ENCODE measurements at places on chromosomes 2 and 18. TPM values are rescaled to one million over a fixed set of nuclear protein-coding genes. Genes with fewer than 3 reads are reported as not detected.

DNA sequence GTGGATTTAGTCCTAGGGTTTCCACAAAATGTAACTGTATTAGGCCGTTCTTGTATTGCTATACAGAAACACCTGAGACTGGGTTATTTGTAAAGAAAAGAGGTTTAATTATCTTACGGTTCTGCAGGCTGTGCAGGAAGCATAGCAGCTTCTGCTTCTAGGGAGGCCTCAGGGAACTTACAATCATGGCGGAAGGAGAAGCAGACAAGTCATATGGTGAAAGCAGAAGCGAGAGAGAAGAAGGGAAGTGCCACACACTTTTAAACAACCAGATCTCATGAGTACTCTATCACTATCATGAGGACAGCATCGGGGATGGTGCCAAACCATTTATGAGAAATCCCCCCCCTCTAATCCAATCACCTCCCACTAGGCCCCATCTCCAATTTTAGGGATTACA, 9.5 kb upstream of the CCDC68 start:
- no peak overlapping the region for H3K4me3 ChIP-seq
- no peak for DNase-seq
- H3K27me3 ChIP-seq = no peaks in the 10 kb centered on the region
- H3K4me1 ChIP-seq = no peaks in the 10 kb centered on the region
- no peaks in the 10 kb centered on the region for H3K36me3 ChIP-seq

GRCh38 chr2:201579536-201579935, 63.8 kb downstream of the TMEM237 start:
- no peak for DNase-seq
- no peak overlapping the region for H3K4me3 ChIP-seq
- H3K27ac ChIP-seq = no peak overlapping the region
- no peaks in the 10 kb centered on the region for H3K4me1 ChIP-seq
- H3K27me3 ChIP-seq = no peaks in the 10 kb centered on the region

The TRPM8 gene
- not detected for total RNA-seq

- H3K4me1 ChIP-seq = peaks cover 9% of the 10 kb centered on the region
- no peak for DNase-seq
- H3K27me3 ChIP-seq = no peaks in the 10 kb centered on the region
- no peaks in the 10 kb centered on the region for H3K36me3 ChIP-seq
- H3K4me3 ChIP-seq = no peak overlapping the region
Observed at GRCh38 chr2:161379740-161380139, 36.4 kb upstream of the TBR1 start.

- H3K4me3 ChIP-seq = no peak overlapping the region
- H3K36me3 ChIP-seq = no peaks in the 10 kb centered on the region
- H3K27ac ChIP-seq = no peak overlapping the region
- H3K4me1 ChIP-seq = peaks cover 9% of the 10 kb centered on the region
Observed at GRCh38 chr2:25201265-25201664, 32.9 kb upstream of the POMC start.

GRCh38 chr2:181073896-181074295, 93.5 kb downstream of the UBE2E3 start:
- H3K36me3 ChIP-seq = no peaks in the 10 kb centered on the region
- no peaks in the 10 kb centered on the region for H3K4me1 ChIP-seq
- no peak for DNase-seq
- H3K27ac ChIP-seq = no peak overlapping the region

The CFC1 gene
- not detected for total RNA-seq

All from CD4-positive, alpha-beta memory T cell (primary cell).